ENCODE measurements at places on chromosomes 1 and 21. TPM values are rescaled to one million over a fixed set of nuclear protein-coding genes. Genes with fewer than 3 reads are reported as not detected.

- DNase-seq, result no peak
Observed at GRCh38 chr1:169970114-169970513, 76.4 kb upstream of the SCYL3 start.

- DNase-seq, result no peak
Observed at GRCh38 chr1:101907264-101907663, 89.5 kb downstream of the OLFM3 start.

DNA sequence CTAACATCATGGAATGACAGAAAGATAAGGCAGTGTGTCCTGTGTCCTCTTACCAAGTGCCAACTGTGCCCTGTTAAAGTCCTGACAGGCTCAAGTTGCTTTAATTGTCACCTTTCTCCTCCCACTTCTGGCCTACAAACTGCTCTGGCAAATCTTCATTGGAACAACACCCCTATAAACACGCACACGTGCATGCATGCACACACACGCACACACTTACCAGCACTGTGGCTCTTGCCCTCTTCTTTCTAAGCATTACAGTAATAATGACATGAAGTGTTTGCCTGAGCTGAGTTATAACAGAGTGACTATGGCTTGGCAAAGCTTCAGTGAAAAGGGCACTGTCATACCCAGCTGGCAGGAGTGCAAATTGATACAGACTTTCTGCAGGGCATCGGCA lies 82.3 kb upstream of the SYT6 start:
- no peak for DNase-seq

DNA sequence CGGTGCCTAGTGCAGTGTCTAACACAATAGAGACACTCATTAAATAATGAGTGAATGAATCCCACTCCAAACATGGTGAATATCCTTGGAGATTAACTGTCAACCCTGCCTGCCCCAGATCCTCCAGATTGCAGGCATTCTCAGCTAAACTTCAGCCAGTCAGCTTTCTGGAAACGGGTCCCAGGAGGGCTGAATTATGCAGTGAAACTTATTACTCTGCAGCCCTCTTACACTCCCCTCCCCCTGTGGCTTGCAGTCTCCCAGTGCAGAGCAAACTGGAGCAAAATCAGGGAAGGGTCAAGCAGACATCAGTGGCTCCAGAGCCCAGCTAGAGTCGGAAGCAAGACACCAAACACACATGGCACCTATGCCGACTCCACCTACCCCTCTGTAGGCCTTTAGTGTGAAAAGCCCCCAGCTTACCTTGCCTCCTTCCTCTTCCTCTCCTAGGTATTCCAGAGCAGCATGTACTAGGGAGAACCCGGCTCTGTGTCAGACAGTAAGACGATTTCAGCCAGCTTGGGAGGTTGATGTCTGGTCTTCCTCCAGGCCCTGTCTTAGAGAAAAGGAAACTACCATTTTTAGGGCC lies 6.5 kb upstream of the RGS16 start:
- no peak for DNase-seq

GRCh38 chr1:226643177-226643576 lies 94.6 kb downstream of the STUM start:
- no peak for DNase-seq

DNA sequence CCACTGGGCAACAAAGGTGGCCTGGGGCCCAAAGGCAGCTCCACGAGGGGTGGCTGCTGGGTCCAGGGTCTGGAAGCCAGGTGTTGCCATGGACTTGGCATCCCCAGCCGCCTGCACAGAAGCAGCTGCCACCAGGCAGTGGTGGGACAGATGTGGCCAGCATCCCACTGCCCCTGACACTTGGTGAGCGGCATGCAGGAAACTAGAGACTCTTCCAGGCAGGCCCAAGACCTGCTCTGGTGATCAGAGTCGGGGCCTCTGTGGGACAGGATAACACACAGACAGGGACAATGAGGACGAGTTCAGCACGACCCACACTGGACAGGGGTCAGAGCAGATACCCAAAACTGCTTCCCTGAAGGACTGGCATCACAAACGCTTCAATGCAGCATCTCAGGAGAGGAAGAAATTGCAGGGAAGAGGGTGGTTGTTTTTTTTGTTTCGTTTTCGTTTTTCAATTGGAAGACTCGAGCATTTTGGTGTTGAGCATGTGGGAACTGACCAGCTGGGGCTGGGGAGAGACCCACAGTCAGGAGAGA lies 34.1 kb upstream of the RNF187 start:
- no peak for DNase-seq

LCE1C gene
- not detected for polyA plus RNA-seq

SERPINC1 gene
- polyA plus RNA-seq, result not detected
